ENCODE measurements at places on chromosomes 2 and 18.
A peak's percentile ranks its signal among the peaks of the same experiment; 100 is the strongest.

DNA sequence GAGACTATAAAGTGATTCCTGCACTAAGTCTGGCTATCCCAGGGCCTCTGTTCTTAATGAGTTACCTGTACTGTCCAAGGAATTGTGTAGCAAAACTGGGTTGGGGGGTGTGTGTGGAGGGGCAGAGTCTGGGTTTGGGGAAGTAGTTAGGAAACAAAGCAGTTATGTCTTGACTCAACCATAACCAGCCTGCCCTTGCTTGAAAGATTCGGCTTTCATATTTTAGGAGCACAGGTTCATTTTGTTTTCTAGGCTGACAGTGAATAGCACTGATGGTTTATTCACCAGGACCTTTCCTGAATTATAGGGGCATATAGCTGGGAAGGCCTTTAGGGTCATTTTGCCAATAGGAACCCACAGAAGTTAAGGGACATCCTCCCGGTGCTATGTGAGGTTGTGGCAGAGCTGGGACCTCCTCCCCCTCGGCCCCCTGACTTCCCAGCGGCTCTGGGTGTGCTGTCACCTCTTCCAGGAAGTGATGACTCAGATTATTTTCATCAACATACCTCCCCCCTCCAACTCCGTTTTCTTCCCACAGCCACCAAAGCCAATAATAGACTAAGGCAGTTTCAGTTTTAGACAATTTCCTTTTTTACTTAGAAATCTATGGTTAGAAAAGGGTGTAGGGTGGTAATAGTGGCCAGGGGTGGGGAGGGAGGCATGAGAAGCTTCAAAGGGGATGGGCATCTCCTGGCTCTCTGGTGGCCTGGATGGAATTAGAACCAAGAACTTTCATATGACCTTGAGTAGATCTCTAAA is 44.8 kb downstream of the SETBP1 start:
- DNase-seq: no peak

GRCh38 chr2:223076573-223076972 is 24.6 kb downstream of the KCNE4 start:
- DNase-seq: no peak

DNA sequence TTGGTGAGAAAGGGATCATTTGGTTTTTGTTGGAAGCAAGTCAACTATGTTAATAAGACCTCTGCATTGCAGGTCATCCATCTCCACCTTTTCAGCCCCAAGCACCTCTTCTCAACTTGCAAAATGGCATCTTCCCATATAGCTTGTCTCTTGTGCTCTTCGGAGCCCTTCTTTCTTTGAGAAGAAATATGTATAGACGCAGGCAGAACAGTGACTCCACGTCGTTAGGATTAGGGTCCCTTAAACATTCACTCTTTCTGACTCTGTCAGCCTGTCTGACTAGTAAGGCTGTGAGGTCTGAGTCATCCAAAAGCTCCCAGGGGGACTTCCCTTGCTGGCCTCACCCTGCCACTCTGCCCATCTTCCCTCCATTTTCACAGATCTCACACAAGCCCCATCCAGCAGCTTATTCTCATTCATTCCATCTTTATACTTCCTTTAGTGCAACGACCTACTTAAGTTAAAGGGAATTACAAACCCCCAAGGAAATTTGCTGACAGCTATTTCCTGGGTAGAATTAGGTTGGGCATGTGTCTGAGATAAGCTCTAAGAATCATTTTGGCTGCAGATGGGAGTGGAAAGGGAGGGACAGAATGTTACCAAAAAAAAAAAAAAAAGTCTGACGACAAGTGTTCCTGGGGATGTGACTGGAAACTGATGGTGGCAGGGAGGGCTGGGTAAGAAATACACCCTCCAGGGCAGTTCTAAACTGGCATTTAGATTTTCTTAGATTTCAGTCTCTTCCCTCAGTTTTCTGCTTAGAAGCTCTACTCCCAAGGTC is 37.7 kb upstream of the MEX3C start:
- DNase-seq: no peak

DNA sequence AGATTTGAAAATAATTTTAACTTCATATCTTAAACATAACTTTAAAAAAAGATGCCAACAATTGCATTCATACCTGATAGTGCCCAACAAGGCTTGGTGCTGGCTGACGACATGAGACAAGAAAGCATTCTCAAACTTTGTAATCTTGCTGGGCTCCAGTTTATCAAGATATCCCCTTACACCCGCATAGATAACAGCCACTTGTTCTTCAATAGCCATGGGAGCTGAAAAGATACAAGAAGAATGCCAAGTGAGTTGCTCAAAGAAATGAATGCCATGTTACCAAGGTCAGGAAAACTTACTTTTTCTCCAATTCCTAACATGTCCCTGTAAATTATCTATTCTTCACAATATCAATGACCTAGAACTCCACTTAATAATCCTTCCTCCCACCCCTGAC is 12.4 kb upstream of the PSTPIP2 start:
- no peak for DNase-seq

- DNase-seq: no peak
Observed at GRCh38 chr2:238689871-238690389, 158.0 kb upstream of the TWIST2 start.

DNA sequence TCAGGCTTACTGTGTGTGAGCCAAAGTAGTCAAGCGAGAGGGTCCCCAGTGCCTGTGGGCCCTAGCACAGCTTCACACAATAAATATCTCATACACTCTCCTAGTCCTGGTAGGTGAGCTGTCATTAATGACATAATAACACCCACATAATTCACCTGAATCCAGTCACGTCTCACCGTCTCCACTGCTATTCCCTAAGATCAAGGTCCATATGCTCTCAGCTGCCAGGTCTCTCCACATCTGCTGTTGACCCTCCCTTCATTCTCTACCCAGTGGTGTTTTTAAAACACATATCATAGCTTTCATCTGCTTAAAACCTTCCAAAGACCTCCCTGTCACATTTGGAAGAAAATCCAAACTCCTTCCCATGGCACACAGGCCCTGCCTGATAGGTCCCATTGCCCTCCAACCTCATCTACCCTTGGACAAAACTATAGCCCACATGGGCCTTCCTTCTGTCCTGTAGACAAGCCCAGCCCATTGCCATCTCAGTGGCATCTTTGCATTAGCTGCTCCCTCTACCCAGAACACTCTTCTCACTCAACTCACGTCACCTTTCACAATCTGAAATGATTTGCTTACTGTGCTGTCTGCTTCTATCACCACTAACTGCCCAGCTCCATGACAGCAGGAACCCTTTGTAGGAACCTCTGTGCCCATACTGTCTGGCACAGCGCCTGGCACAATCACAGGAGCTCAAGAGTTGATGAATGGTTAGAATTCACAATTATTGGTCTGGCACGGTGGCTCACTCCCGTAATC is 7.5 kb downstream of the KCNG3 start:
- no peak for DNase-seq

- DNase-seq: no peak
Observed at GRCh38 chr2:162113088-162113775, 38.8 kb downstream of the GCG start.

GRCh38 chr2:176648700-176649297 is 379.6 kb downstream of the MTX2 start:
- no peak for DNase-seq

GRCh38 chr2:183666031-183666430 is 541.8 kb downstream of the NUP35 start:
- DNase-seq: no peak

DNA sequence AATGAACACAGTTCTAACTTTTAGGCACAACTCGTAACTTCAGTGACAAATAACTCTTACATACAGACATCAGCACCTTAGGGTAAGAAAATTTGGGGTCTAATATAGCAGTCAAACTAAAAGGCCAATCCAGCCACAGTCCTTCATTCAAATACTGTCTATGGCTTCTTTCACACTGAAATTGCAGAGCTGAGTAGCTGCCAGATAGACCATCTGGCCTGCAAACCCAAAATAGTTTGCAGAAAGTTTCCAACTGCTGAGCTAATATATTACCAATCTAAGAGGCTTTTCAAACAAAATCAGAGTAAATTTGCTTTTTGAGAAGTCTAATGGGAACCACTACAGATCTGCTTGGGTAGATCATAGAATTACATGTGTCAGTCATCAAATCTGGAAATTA is 183.4 kb downstream of the GALR1 start:
- DNase-seq: no peak

- no peak for DNase-seq
Observed at GRCh38 chr2:20451761-20452499, 5.1 kb downstream of the RHOB start.

GRCh38 chr2:156437931-156438410 is 1.8 kb downstream of the GPD2 start:
- DNase-seq: peak; percentile 94

DNA sequence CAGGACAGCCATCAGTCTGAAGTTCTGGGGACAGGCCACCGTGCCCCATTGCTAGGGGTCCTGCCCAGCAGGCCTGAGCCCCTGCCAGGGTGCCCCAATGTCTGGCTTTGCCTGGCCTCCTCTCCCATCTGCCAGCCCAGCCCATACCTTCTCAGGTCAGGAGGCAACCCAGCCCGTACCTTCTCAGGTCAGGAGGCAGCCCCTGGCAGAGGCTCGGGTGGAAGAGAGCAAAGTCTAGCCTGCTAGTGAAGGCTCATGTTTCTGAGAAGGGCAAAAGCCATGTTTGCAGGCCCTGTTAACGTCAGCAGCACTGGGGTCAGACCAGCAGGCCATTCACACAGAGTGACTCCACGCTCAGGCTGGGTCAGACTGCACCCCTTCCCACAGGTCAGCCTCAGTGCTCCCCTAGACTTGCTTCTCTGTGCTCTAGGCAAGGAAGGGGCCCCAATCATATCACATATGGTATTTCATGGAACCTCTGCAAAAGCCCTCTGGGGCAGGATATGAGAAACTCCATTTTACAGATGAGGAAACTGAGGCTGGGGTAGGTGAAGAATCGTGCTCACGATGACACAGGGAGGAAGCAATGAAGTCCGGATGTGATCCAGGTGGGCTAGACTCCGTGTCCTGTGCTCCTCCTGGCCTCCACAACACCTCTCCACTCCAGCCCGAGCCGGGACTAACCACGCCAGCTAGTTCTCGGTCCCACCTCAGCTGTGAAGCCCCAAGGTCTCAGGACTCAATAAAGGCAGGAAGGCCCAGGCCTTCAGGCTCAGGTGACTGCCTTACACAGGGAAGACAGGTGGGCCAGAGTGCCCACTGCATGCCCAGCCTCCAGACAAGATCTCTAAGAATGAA is 9.5 kb downstream of the SDC1 start:
- no peak for DNase-seq

DNA sequence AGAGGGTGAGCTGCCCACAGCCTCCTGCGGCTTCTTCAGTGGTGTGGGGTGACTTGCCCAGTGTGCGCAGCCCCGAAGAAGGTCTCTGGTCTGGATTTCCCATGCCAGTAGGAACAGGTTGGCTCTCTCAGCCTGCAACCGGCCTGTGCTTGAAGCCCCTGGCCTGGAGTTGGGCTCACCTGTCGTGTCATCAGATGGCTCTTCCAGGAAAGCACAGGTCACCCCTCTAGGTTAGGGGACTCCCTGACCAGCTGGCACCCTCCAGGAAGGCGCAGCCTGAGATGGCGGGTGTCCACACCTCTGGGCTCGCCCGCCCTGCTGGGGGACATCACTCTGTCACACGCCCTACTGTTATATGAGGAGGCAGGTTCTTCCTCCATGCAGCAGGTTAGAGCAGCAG is 179.8 kb downstream of the SEPTIN10 start:
- DNase-seq: no peak

GRCh38 chr2:81672516-81672915 is 1368.0 kb upstream of the LRRTM1 start:
- DNase-seq: no peak

- DNase-seq: no peak
Observed at GRCh38 chr2:64259312-64259711, 115.1 kb upstream of the PELI1 start.

- no peak for DNase-seq
Observed at GRCh38 chr2:184564092-184564491, 34.2 kb upstream of the ZNF804A start.

GRCh38 chr2:217897816-217898806 is 104.7 kb downstream of the TNS1 start:
- DNase-seq: no peak

GRCh38 chr2:167406558-167406957 is 518.3 kb downstream of the XIRP2 start:
- no peak for DNase-seq

DNA sequence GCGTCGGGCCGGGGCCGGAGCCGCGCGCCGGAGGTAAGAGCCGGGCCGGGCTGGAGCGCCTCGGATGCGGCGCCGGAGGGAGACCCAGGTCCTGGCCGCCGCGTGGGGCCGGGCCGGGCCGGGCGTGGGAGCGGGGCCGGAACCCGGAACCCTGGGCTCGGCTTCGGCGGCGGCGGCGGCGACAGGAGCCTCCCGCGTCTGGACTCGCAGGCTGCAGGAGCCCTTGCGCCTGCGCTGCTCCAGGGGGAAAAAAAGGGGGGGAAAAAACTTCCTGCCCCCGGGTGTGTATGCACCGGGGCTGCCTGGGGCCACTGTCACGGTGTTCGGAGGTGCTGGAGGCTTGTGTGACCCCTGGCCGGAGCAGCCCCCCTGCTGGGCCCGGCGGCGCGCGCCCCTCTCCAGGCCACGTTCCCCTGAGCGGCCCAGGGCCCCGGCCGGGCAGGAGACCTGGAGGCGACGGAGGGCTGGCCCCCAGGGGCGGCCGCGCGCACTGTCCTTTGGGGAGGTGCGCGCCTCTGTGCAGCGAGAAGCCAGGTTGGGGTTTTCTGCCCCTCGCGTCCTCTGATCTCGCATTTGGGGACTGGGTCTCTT is 864 bp downstream of the KLHL29 start:
- no peak for DNase-seq

DNA sequence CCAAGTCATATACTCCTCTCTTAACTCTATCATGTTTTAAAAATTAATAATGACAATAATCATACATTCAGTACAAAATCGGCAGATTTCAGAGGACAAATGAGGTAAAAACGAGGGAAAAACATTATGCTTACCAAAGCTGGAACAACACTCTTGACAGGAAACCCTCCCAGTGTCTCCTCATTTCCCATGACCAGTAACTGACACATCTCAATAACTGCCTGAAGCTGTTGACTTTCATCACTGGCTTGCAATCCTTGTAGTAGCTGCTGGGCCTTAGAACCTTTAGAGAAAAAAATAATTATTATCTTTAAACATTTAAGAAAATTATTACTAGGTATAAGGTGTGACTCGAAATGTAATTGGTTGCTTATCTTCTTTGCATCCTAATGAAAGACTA is 103.6 kb downstream of the TRIP12 start:
- DNase-seq: no peak

DNA sequence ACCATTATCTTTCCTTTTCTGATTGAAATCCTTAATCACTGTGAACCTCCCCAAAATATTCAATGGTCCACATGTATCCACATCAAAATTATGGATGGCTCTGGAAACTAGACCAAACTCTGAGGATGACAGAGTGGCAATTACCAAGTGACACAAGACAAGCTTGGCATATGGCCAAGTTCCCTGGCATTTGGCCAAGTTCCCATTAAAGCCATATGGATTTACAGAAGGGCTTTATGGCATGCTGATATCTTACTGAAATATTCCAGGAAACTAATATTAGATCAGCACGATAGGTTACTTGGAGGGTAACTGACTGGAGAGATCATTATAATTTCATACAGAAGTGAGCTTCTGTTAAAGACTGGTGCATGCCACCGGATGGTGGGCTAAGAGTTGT is 21.9 kb upstream of the CERS6 start:
- DNase-seq: no peak

GRCh38 chr2:113962692-113963480 is 73.0 kb downstream of the ACTR3 start:
- no peak for DNase-seq
